A172 (cell line): ENCODE measurements at places on chromosomes 4 and X. TPM values are rescaled to one million over a fixed set of nuclear protein-coding genes. Genes with fewer than 3 reads are reported as not detected.

Gene ZCCHC18
- 0.60 TPM in 1 of 2 replicates, not detected in the other for total RNA-seq

Gene PLXNB3
- 13.8 and 14.3 TPM in 2 replicates for total RNA-seq

Gene GRID2
- not detected in 2 replicates for total RNA-seq

Gene OTUD5
- total RNA-seq: 26.4 and 31.5 TPM in 2 replicates

Gene CLNK
- not detected in 2 replicates for total RNA-seq

Gene FAM47A
- total RNA-seq: not detected in 2 replicates

Gene SYNPO2
- total RNA-seq: 0.07 and 0.10 TPM in 2 replicates

DNA sequence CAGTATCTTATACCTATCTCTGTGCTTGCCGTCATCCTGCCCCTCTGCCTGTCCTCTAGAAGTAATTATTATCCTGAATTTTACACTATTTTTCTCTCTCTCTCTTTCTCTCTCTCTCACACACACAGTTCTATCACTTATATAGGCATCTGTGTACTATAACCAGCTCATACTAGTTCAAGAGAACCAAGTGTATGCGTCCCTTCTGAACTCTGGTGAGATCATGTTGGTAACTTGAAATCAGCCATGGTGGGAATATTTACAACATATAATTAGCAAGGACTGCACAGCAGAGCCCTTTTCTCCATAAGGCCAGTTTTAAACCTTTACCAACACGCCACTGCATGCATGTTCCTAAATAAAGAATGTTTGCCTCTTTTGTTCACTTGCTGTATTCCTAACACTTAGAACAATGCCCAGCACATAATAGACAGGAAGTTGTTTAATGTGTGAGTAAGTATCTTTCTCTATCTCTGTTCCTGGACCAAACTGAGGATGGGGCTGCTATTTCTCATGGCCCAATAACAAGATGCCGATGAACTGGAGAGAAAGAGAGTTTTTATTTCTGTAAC, 51.1 kb upstream of the IL21 start:
- no peak for DNase-seq

DNA sequence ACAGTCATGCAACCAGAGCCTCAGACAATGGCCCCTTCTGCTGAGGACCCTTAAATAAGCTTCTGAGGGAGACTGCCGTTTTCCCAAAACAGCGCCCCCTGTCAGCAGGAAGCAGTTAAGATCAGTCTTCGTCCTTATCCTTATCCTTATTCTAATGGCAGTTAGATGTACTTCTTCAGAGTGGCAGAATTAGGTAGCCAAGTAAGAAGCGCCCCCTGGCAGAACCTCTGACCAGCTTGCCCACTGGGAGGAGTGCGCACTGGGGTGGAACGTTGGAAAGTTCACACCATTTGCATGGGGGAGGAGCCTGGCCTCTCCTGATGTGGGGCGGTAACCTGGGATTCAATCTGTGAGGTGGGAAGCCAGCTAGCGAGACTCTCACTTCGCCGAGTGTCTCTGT, 133.6 kb upstream of the QRFPR start:
- DNase-seq: no peak

DNA sequence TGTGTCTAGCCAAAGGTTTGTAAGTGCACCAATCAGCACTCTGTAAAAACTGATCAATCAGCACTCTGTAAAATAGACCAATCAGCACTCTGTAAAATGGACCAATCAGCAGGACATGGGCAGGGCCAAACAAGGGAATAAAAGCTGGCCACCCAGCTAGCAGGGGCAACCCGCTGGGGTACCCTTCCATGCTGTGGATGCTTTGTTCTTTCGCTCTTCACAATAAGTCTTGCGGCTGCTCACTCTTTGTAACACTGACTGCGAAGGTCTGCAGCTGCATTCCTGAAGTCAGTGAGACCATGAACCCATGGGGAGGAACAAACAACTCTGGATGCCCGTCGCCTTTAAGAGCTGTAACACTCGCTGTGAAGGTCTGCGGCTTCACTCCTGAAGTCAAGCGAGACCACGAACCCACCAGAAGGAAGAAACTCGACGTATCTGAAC, 14.3 kb downstream of the HNRNPDL start:
- DNase-seq: no peak

GRCh38 chrX:41148553-41148952, 63.3 kb downstream of the USP9X start:
- DNase-seq: peak; percentile 54

- no peak for DNase-seq
Observed at GRCh38 chr4:138766332-138766731, 249.2 kb upstream of the NOCT start.

DNA sequence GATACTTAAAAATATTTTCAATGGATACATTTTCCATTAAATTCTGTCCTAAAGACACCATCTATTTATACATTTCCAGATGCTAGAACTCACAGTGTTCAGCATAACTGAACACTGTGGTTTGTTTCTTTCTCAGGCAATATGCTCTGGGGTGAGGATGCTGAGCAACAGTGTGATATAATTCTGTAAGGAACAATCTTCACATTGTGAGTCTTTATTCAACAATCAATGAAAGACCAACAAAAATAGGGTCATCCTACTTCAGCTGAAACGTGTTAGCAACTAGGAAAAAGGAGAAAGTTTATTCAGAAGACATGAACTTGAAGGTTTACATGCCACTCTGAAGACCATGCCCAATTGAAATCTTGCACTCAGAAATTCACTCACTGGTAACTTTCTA, 284.8 kb downstream of the UNC5C start:
- no peak for DNase-seq

- DNase-seq: no peak
Observed at GRCh38 chr4:66300336-66300934, 630.1 kb upstream of the EPHA5 start.

GRCh38 chr4:2812612-2813354, 19.9 kb downstream of the SH3BP2 start:
- DNase-seq: no peak

DNA sequence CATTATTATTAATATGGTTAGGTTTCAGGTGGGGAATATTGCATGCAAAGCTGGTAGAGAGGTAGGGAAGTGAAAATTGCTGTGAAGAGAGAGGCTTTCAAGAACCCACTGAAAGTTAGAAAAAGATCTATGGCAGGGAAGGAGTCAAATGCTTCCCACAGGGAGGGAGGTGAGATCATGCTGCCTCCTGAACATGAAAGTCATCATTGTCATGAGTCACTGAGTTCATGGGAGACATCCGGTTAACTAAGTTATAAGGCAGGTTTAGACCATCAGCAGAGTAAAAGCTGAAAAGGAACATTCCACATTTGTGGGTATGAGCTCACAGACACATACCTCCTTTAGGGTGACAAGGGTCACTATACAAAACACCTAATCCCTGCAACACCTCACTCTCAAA, 16.2 kb downstream of the GATB start:
- DNase-seq: peak; percentile 93

- DNase-seq: no peak
Observed at GRCh38 chrX:94695910-94696309, 1021.9 kb downstream of the FAM133A start.

DNA sequence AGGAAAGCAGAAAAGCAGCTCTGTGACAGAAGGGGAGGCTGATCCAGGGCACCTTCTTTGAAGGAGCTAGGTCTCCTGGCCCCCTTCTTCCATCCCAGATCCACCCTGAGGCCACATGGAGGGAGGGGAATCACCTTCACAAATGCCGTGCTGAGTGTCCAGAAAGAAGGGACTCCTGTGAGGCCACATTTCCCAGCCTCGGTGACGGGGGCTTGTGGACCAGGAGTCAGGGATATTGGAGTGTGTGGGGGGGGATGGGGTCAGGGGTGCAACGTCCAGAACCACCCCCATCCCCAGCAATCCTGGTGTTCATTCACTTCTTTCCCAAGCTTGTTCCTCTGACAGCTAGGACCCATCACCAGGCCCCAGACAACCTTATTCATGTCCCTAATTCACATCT, 4.7 kb downstream of the TIMM17B start:
- no peak for DNase-seq

- DNase-seq: no peak
Observed at GRCh38 chr4:66972087-66972486, 573.2 kb downstream of the CENPC start.

DNA sequence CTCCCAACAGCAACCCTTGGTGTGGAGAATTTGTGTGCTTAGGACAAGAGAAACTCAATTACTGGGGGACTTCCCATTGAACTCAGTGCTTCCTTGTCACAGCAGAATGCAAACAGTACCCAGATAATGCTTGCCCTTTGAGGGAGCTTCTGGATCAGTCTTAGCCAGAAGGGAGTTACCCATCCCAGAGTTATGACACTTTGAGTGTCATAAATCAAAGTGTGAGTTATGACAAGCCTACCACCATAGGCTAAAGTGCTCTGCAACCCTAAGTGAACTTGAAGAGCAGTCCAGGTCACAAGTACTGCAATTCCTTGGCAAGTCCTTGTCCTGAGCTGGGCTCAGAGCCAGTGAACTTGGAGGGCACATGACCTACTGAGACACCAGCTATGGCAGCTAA, 1513.9 kb upstream of the PCDH10 start:
- DNase-seq: no peak

- DNase-seq: no peak
Observed at GRCh38 chr4:142574306-142574705, 271.8 kb downstream of the INPP4B start.

DNA sequence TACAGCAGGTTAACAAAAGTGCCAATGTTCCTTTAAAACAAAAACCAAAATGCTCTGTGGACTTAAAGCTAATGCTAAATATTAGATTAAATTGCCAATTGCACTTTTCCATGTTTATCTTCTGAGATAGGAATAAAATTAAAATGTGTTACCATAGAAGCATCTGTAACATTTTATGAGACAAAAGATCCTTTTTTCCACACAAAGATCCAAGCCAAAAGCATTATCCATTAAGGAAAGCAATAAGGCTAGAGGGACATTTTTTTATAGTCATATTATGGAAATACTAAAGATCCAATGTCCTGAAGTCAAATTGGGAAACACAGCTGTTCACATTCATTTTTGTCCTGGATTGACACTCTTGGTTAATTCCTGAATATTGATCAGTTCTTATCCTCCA, 73.6 kb downstream of the PALLD start:
- no peak for DNase-seq

- no peak for DNase-seq
Observed at GRCh38 chr4:38610966-38611431, 53.0 kb upstream of the KLF3 start.

- no peak for DNase-seq
Observed at GRCh38 chr4:19298998-19299397, 952.7 kb upstream of the SLIT2 start.

GRCh38 chrX:10798041-10798440, 177.7 kb upstream of the MID1 start:
- no peak for DNase-seq

DNA sequence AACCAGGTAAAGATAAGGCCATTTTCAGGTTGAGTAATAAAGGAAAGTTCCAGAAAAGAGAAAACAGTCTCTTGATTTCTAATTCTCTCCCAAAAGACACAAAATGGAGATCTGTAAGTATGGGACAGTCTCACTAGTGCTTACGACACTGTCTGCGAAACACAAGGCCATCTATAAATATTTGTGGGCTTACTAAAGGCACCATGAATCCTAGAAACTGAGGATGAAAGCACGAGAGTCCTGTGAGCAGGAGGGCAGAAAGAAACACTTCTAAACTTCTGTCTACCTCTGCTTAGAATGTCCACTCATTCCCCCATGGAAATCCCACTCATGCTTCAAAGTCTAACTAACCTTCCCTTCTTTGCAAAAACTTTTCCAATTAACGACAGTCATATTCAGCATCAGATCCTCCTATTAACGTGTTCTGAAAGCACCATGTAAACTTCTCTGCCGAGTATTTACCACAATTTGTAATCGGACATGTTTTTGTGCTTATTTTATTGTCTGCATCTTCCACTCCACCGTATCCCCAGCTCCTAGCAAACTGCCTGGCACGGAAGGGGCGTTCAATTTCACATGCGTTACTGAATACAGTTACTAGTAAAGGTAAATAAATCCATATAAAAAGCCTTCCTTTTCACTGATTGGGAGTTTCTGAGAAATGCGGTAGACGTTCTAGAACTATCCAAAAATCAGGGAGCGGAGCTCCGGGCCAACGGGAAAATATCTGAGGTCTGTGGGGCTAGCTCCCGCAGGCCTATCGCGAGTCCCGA, 665 bp downstream of the PSMD10 start:
- no peak for DNase-seq

DNA sequence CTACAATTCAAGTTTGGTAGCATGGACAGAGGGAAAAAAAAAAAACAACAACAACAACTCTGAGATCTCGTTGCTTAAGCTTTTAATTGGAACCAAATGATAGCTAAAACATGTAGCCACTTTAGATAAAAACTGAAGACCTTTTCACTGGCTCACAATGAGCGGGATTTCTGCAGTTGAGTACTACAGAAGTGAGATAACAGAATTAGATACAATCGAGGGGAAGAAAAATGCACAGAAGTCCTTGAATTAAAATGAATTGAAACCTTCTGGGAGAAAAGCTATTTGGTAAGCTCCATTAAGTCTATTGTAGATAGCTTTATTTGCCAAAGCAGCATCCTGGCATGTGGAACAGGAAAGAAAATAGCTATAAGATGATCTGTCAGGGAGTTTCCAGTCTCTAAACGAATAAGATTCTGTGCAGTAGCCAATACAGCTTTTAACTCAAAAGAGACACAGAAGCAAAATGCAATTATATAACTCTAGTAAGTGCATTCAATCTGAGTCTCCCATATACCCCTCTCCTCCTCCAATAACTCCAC, 248.5 kb downstream of the ENOX2 start:
- DNase-seq: no peak

GRCh38 chrX:130285069-130285620, 16.4 kb upstream of the ZNF280C start:
- DNase-seq: no peak

DNA sequence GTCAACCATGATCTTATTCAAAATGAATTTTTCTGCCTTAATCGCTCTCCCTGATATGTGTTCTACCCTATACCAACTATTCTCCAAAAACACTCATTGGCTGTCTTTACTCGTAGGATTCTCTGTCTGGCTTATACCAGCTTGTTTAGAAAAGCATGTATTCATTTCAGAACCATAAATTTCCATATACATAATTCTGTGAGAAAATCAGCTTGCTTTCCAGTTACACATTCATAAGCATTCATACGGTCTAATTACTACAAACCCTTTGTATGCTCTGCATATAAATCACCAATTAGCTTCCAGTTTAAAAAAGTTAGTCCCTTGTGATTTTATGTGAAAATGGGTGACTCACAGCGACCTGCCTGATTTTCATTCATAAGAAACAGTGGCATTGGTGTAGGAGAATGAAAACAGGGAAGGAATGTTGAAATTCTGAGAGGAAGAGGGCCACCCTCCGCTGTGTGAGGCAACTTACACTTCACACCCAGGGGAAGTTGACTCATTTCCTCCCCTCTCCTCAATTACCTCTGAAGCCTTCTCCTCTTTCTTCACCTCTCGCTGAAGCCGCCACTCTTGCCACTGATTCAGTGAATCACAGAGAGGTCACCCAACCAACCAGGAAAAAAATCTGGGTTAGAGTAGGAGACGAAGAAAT, 63.3 kb downstream of the MEPE start:
- DNase-seq: peak; percentile 95

GRCh38 chr4:167893531-167893930, 198.8 kb upstream of the ANXA10 start:
- DNase-seq: no peak

DNA sequence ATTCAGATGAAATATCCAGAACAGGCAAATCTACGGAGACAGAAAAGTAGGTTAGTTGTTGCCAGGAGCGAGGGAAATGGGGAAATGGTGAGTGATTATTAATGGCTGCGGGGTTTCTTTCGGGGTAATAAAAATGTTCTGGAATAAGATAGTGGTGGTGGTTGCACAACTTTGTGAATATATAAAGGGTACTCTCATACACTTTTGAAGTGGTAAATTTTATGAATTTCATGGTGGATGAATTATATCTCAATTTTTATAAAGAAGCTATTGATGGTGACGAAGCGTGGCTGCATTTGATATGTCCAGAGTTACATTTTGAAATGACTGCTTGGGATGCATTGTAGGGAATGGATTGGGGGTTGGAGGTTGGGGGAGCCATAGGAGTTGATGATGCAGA, 16.3 kb downstream of the FAM47E start:
- no peak for DNase-seq
